Activated T-cell treated with anti-CD3 and anti-CD28 coated beads, Interleukin-2, amount 50 U/mL, for 72 hours (primary cell): ENCODE measurements at places on chromosomes 11 and 22. TPM values are rescaled to one million over a fixed set of nuclear protein-coding genes. Genes with fewer than 3 reads are reported as not detected.

The OR52N4 gene
- 2.4 TPM for total RNA-seq

The CD6 gene
- 298 TPM for total RNA-seq

The HTR3A gene
- total RNA-seq: not detected

The UFD1 gene
- total RNA-seq: 68.3 TPM

GRCh38 chr11:37951996-37952395 lies 1354.0 kb upstream of the RAG2 start:
- no peak for DNase-seq

GRCh38 chr22:22770881-22771280 lies 116.7 kb upstream of the IGLL5 start:
- no peak for DNase-seq

DNA sequence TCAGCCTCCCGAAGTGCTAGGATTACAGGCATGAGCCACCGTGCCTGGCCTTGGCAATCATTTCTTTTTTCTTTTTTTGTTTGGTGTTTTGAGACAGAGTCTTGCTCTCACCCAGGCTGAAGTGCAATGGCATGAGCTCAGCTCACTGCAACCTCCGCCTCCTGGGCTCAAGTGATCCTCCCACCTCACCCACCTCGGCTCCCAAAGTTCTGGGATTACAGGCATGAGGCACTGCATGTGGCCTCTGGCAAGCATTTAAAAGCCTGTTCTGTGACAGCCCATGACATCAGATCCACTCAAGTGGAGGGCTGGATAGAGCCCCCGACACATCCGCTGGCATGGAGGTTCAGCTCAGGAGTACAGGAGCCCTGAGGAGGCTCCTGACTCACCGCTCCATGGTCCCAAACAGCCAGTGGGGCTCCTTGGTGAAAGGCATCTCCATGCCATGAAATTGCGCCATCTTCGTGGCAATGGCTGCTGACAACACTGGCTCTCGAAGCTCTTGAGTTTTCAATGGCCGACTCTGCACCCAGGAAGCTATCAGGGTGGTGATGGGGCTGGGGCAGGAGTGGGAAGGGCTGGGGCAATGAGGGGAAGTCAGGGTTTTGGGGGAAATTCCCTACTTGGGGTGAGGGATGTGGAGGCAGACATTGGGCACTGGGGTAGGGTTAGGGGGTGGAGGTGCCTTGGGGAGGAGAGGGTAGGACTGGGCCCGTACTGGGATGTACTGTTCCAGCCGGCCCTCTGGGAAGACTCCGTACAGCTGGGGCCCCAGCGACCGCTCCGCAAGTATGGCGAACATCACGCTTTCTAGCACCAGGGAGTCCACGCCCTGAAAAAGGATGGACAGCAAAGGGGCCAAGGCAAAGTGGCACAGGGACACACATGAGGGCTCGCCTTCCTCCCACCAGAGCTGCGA lies 1.4 kb downstream of the CHKB start:
- DNase-seq: no peak

- DNase-seq: no peak
Observed at GRCh38 chr11:101436511-101437142, 147.2 kb downstream of the TRPC6 start.

DNA sequence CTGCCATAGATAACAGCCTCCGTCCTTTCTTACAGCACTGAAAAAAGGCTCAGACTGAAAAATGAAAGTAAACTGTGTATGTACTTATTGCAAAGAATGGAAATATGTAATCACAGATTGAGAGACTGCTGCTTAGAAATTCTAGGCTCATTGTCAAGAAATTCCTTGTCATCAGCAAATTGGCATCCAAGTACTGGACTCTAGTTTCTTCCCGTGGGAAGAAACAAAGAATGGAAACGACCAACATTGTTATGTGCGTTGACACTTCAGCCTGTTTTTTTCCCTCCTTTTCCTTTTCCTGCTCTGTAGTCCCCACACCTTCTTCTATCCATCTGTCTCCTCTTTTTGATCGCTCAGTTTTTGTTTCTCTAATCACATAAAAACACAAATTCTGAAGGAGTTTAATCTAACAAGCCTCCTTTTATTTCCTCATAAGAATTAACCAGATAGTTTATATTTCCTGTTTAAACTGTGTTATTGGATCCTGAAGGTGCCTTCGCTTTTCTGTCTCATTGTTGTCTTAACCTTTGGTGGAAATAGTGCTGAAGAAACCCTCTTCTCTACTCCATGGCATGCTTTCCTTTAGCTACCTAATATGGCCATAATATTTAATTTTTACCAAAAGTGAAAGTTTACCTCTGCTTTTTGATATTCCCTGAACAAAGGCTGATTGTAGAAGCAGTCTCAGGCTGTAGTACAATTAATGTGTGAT lies 20.0 kb upstream of the CASP12 start:
- peak; percentile 9 for DNase-seq

GRCh38 chr11:85766721-85767161 lies 44.2 kb downstream of the SYTL2 start:
- DNase-seq: no peak

- no peak for DNase-seq
Observed at GRCh38 chr11:43834286-43834685, 46.3 kb upstream of the ALKBH3 start.
